ENCODE measurements at places on chromosomes 3 and 15.
A peak's percentile ranks its signal among the peaks of the same experiment; 100 is the strongest.

GRCh38 chr3:29597376-29598008 lies 316.6 kb downstream of the RBMS3 start:
- DNase-seq, result no peak

DNA sequence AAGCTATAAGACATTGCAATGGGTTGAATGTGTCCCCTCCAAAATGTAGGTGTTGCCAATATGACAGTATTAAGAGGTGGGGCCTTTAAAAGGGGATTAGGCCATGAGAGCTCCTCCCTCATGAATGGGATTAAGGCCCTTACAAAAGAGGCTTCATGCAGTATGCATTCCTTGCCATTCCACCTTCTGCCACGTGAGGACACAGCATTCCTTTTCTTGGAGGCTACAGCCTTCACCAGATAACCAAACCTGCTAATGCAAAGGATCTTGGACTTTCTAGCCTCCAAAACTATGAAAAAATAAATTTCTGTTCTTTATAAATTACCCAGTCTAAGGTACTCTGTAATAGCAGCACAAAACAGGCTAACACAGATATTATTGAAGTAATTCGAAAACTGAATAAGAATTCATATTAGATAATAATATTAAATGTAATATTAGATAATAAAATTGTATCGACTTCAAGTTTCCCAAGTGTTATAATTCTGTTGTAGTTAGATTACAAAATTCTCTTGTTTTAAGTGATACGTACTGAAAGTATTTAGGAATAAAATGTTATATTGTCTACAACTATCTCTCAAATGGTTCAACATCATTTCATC lies 29.4 kb upstream of the ATP8B4 start:
- DNase-seq, result peak; percentile 15

DNA sequence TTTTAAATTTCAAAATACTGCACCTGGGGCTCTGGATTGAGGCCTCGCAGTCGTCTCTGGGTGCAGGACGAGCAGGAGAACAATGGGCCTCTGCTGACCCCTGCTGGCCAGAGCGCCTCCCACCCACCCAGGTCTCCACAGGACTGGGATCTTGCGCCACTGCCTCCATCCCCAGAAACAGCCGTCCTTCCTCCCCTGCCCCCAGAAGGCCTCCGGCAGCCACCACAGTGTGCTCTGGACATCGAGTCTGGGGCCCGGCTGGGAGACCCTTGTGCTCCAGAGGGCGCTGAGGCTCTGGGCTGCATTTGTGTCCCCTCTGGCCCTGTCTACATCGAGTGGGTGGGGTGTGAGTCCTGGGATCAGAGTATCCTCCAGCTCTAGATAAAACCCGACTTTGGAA lies 6.7 kb upstream of the ACSBG1 start:
- peak; percentile 94 for DNase-seq

DNA sequence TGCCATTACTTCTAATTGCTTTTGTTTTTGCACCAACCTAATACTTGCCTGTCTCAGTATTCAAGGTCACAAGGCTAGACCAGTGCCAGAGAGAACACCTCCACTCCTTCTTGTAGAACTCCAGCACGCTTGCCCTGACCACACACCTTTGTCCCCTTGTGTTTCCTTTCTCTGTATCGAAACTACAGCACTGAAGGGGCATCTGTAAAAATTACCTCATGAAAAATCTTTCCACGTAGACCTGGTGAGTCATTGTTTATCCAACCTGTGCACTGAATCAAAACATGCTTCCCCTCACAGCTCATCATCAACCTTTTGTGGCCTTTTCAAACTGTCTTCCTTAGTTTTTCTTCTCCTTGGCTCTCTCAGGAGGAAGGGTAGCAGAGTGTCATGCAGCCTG lies 259.5 kb downstream of the THRB start:
- no peak for DNase-seq
